ENCODE measurements at places on chromosomes 4 and X.

DNA sequence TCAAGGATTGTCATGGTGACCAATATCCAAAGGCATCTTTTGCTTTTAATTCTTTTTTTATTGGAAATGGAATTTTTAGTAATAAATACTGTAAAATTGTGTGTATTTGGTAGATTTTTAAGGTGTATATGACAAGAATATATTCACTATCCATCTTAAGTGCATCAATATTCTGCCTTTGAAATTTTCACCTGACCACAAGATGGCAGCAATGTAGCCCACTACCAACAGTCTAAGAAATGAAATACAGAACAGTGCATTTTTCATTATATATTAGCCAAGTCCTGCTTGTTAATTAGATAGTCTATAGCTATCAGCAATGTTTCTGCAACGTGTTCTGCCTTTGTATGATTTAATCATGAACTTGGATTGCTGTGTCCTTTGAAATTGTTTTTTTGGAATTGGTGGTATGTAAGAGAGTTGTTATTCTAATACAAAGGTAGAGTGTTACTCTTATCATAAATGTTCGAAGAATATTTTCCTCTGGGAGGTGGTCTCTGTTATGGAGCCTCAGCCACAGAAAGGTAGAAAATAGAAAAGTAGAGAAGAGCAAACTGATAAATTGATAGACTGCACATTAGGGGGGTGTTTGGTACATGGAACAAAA, 38.2 kb downstream of the HPGDS start:
- DNase-seq = no peak

DNA sequence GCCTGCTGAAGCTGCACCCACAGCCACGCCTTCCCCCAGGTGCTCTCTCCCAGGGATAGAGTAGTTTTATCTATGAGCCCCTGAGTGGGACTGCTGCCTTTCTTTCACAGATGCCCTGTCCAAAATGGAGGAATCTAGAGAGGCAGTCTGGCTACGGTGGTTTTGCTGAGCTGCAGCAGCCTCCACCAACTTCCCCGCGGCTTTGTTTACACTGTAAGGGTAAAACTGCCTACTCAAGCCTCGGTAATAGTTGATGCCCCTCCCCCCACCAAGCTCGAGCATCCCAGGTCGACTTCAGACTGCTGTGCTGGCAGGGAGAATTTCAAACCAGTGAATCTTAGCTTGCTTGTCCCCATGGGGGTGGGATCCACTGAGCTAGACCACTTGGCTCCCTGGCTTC, 84.5 kb downstream of the PRKG2 start:
- no peak for DNase-seq

- DNase-seq = no peak
Measured at GRCh38 chrX:8868906-8869305, 67.7 kb upstream of the FAM9A start.

GRCh38 chr4:149311076-149311475, 504.6 kb downstream of the IQCM start:
- no peak for DNase-seq

GRCh38 chr4:3318561-3319021, 25.8 kb downstream of the RGS12 start:
- DNase-seq = no peak

DNA sequence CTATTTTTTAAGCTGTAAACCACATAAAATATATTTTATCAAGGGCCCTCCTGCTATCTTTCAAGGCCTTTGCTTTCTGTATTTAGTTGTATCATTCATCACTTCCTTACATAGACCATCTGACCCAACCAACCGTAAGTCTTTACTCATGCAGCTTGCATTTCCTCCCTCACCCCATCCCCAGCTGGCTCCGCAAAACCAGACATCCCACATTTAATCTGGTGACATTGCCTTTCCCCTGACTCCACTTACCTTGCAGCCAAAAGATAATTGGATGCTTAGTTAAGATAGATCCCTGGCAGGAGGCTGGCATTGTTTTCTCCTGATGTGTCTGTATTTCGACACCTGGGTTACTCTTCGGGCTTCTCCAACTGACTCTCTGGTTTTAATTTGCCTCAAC, 183.7 kb upstream of the LDB2 start:
- no peak for DNase-seq

DNA sequence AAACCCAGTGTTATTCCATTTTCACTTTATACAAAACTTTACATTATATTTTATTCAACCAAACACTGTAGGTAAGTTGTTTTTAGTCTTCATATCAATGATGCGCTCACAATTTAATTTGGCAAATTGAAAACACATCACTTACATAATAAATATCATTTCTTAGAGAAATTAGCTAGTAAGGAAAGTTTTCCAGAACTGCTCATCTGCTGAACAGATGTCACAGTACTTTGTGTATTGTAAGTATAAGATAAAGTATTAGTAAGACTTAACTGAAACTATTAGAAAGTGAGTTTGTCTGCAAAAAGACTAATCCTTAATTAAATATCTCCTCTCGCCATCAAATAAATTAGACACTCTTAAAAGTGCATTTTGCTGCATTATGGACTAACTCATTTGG, 108.7 kb upstream of the PACRGL start:
- no peak for DNase-seq

- DNase-seq = no peak
Measured at GRCh38 chr4:85498068-85498733, 23.3 kb downstream of the ARHGAP24 start.

GRCh38 chr4:181503687-181504390, 739.4 kb upstream of the TENM3 start:
- DNase-seq = no peak

GRCh38 chr4:148415500-148415899, 26.7 kb downstream of the NR3C2 start:
- no peak for DNase-seq

- DNase-seq = no peak
Measured at GRCh38 chr4:15714646-15715435, 12.0 kb downstream of the BST1 start.

- no peak for DNase-seq
Measured at GRCh38 chr4:152605031-152605430, 69.1 kb upstream of the FBXW7 start.

DNA sequence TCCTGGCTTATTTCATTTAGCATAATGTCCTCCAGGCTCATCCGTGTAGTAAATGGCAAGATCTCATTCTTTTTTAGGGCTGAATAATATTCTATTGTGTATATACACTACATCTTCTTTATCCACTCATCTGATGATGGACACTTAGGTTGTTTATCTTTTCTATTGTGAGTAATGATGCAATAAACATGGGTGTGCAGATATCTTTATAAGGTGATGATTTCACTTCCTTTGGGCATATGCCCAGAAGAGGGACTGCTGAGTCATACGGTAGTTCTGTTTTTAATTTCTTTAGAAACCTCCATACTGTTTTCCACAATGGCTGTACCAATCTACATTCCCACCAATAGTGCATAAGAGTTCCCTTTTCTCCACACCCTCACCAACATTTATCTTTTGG, 317.6 kb upstream of the CNKSR2 start:
- no peak for DNase-seq

- DNase-seq = no peak
Measured at GRCh38 chrX:151713849-151714248, 2.0 kb upstream of the FATE1 start.

GRCh38 chrX:44223150-44223549, 120.3 kb downstream of the EFHC2 start:
- no peak for DNase-seq

All from NCI-H187 treated with DMSO at 0.1 percent for 48 hours (cell line).